T-helper 1 cell (primary cell): ENCODE measurements at places on chromosomes 6 and 20.

GRCh38 chr20:20410678-20411077, 42.8 kb downstream of the INSM1 start:
- no peak for DNase-seq

DNA sequence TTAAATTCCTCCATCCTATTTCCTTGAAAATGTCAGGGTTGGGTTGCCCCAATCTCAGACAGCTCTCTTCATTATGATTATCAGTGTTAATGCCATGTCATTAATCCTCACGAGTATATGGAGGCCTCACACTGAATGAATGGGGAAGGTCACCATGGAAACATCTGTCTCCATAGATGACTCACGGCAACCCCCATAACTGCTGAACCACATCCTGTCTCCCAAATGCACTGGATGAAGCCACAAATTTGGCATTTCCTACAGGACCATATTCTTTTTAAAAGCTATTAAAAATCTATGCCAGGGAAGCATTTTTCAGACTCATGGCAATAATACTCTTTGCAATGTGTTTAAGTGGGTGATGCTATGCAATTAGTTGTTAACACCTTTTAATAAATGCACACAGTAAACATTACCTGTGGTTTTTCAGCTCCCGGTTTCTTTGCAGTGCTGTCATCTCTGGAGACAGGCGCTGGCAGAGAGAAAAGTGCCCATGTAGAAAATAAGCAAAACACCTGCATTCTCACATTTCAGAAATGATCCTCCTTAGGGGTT, 80.1 kb upstream of the PTPRK start:
- no peak for DNase-seq

- DNase-seq = no peak
Observed at GRCh38 chr6:128966934-128967333, 84.0 kb downstream of the LAMA2 start.

DNA sequence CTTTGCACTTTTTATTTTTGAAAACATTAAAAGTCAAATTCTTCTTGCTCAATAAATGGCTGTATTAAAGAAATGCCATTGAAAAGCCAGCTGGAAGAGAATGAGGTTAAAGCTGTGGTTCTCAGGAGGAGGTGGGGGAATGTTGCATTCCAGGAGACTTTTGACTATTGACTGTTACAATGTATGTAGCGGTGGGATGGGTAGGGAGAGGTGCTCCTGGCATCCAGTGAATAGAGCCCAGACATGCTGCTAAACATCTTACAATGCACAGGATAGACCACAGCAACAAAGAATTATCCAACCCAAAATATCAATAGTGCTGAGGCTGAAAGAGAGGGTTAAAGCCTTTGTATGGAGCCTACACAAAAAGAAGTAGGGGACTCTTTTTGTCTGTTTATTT, 295.9 kb downstream of the NKAIN2 start:
- DNase-seq = no peak

DNA sequence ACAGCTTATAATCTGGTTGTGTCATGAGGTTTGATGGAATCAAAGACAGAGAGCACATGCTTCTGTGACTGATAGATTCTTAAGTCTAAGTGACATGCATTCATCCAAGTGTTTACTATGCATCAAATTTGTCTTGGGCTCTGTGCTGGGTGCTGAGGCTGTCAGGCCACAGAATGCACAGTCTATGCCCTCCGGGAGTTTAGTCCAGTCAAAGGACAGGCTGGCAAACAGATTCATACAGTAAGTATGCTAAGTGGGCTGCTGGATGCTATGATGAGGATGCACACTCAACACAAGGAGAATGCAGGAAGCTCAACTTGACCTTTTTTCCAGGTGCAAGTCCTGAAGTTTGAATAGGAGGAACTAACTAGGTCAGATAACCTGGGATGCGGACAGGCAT, 146.7 kb downstream of the UST start:
- DNase-seq = no peak

GRCh38 chr6:136793363-136793762, 1.1 kb upstream of the MAP3K5 start:
- DNase-seq = no peak

DNA sequence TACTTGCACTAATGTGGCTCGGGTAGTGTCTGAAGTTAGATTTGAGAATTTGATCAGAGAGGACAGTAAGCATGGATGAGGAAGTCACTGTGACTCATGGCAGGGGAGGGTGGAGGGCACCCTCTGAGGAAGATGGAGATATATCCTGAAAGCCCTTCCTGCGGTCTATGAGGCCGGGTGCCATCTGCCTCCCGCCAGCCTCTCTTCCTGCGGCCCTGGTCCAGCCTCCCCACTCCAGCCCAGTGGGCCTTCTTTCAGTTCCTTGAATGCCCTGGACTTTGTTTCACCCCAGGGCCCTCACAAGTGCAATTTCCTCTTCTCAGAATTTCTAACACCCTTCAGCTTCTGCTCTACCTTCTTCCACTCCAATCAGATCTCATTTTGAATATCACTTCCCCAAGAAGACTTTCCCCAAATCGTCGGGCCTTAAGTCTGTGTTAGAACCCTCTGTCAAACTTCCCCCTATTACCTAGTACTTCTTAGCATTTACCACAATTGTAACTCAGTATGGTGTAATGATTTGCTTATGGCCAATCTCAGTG, 20.2 kb upstream of the TNFAIP3 start:
- no peak for DNase-seq
